ENCODE measurements at places on chromosomes 4 and X.

DNA sequence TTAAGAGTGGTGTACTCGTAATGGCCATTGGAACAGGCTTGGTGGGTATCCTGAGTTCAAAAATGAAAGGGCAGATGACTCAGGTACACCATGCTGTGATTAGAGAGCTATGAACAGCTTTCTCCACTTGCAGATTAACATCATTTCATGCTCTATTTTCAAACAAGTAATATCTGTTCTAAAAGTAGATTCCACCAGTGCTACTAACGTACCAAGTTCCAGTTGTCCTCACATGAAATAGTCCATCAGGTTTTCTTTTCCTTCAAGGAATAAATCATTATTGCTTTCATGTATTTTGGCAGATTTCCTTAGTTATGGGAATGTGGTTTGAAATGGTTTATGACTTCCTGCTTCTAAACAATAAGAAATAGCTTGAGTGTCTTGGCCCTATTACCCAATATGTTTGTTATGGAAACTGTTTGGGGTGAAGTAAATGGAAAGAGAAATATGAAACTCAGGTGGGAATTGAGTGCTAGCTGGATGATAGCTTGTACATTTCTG is 49.9 kb downstream of the PCDH7 start:
- no peak for DNase-seq

- DNase-seq: no peak
Measured at GRCh38 chrX:136625246-136625645, 22.7 kb upstream of the CD40LG start.

- DNase-seq: no peak
Measured at GRCh38 chrX:39150220-39150619, 349.0 kb downstream of the MID1IP1 start.

DNA sequence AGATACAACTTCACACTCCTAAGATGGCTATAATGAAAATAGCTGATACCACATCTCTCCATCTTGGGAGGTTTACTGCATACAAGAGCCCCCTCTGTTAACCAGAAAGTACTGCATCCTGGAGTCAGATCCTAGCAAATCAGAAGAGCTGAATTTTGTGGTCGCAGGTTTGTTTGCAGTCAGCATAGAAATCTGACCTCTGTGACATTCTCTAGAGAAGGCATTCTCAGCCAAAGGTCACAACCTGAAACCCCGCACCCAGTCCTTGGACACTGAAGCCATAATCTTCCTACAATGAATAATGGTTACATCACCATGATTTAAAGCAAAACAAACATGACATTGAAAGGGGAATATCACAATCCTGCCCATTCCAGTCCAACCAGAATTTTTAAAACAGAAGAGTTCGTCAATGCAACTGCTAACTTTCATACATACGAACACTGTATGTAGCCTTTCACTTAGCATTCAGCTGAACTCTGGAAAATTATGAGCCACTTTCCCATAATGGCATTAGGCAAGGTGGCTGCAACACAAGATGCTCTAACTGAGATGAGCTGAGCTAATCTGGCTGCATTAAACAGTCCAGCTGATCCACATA is 17.6 kb downstream of the HS6ST2 start:
- no peak for DNase-seq

- DNase-seq: no peak
Measured at GRCh38 chrX:10387011-10387410, 230.2 kb downstream of the CLCN4 start.

DNA sequence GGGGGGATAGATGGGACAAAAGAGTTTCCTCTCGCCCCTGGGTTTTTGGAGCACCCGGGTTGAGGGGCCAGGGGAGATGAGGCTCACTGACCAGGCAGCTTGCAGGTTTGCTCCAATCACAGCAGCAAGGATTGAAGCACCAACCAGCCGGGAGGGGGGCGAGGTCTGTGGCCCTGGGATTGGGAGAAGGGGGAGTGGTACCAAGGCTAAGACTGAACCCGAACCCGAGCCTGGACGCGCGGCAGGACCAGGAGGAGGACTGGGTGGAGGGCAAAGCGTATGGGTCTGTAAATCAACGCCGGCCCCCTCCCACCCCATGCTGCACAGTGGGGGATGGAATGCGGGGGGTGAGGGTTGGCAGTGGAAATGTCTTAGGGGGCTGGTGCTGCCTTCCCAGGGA is 3.5 kb downstream of the SOX3 start:
- no peak for DNase-seq

DNA sequence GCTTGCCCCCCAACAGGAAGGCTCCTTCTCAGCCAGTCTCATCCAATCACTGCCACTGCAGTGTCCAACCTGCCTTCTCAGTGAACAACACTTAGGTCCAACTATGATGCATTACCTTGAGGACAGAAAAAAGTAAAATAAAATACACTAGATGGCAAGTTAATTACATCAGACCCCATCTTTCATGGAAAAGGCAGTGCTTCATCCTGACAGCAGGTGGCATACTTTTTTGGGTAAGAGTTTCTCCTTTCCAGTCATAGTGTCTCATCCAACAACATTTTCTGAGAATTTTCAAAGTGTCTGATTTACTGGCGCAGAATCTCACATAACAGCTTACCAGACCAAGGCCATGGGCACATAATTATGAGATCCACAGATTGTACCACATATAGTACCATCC is 1742.8 kb downstream of the PCDH7 start:
- no peak for DNase-seq

DNA sequence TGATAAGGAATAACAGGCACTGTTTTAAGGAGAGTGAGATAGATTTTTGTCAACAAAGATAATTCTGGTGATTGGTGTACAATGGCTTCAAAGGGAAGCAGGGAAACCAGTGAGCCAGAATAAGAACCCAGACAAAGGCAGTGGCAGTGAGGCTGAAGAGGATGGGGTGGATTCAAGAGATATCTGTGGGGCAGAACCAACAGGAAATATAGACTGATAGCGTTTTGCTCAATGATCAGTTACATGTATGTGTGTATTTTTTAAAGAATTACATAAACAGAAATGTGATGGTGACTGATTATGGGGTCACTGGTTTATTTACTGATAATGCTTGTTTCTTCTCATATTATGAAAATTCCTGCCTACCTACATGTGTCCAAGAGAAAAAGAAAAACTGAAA is 66.4 kb downstream of the AMMECR1 start:
- no peak for DNase-seq

GRCh38 chrX:81121513-81122363 is 80.0 kb downstream of the HMGN5 start:
- peak; percentile 74 for DNase-seq

- peak; percentile 26 for DNase-seq
Measured at GRCh38 chr4:1171311-1172227, 814 bp downstream of the SPON2 start.

- peak; percentile 20 for DNase-seq
Measured at GRCh38 chr4:41882625-41883347, 52.4 kb upstream of the TMEM33 start.

GRCh38 chr4:16384576-16384975 is 158.3 kb upstream of the TAPT1 start:
- no peak for DNase-seq

- DNase-seq: no peak
Measured at GRCh38 chr4:181548873-181549575, 694.2 kb upstream of the TENM3 start.

GRCh38 chr4:153471698-153472093 is 5.5 kb downstream of the TMEM131L start:
- DNase-seq: no peak

DNA sequence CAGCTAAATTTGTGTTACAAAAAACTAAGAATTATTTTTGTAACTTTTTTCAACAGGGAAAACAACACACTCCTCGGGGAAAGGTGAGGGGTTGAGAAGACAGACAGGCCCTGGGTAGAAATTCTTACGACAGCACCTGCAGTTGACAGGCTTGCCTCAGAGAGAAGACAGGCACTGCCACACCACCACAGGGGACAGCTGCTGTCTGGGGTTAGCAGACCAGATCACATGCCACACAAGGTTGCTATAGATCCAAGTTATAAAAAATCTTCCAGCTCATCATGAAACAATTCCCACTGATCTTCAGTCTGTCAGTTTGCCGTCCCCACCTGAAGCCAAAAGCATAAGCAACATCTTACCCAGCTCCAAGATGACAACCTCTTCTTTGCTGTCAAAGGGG is 143.2 kb upstream of the ZCCHC13 start:
- no peak for DNase-seq

GRCh38 chr4:69731847-69732246 is 28.6 kb downstream of the SULT1B1 start:
- DNase-seq: no peak

- DNase-seq: no peak
Measured at GRCh38 chr4:150647008-150647407, 65.1 kb downstream of the MAB21L2 start.

GRCh38 chrX:132094164-132094563 is 33.7 kb downstream of the FRMD7 start:
- no peak for DNase-seq

GRCh38 chr4:18321956-18322530 is 300.5 kb upstream of the LCORL start:
- DNase-seq: no peak

DNA sequence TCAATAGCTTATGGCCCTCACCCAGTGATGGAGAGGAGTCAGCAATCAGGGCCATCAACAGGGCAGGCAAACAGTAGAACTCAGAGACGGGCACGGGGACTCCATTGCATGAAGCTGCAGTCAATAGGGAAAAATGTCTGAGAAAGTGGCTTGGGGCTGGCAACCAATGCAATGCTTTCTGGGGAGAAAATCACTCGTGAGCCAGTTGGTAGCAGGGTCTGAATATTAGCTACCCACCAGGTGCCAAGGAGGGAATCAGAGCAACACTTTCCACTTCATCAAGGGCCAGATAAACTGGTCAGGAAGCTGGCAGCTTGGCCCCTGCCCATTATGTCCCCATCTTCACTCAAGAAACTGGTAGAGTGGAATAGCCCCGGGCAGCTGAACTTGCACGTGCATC is 80.7 kb downstream of the STARD8 start:
- no peak for DNase-seq

GRCh38 chr4:72909461-72909860 is 160.1 kb downstream of the COX18 start:
- DNase-seq: no peak

- no peak for DNase-seq
Measured at GRCh38 chr4:184807797-184808712, 17.7 kb downstream of the ACSL1 start.

- DNase-seq: no peak
Measured at GRCh38 chr4:26509681-26510333, 19.5 kb upstream of the CCKAR start.

DNA sequence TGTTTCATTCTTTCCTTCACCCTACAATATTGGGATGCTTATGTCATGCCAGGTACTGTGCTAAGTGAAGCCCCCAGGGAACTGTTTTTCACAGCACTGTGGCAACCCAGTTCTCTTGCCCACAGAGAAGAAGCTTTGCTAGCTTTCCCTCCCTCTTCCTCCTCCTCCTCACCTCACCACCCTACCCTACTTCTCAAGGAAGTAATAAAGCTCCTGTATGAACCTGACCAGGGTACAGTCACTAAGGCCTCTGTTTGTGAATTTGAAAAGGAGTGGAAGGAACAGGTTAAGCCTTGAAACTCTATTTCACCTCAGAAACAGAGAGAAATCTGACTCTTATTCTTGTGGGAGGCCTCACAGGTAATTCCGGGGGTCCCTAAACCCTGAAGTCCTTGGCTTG is 219.4 kb upstream of the RADX start:
- DNase-seq: no peak

DNA sequence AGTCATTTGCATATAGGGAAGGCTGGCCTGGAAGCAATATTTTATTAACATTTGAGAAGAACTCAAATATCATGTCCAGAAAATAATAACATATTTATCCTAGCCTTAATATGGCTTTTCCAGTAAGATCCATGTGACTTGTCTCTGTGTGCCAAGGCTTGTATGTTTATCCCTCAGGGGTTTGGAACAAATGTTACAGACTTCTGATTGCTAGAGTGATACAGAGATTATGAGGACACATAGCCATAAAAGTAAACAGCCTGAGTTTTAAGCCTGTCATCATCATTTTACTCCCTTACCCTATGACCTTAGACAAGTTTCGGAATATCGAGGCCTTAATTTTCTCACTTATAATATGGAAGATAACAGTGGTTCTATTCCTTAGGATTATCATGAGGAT is 338.1 kb downstream of the GPAT3 start:
- DNase-seq: no peak

- DNase-seq: no peak
Measured at GRCh38 chr4:60944060-60944459, 256.1 kb upstream of the ADGRL3 start.

- peak; percentile 53 for DNase-seq
Measured at GRCh38 chr4:17511509-17511949, 361 bp downstream of the QDPR start.

GRCh38 chrX:13090339-13091110 is 46.1 kb upstream of the FAM9C start:
- no peak for DNase-seq

- DNase-seq: no peak
Measured at GRCh38 chr4:181108237-181108636, 1135.0 kb upstream of the TENM3 start.

GRCh38 chr4:138595171-138595570 is 353.0 kb upstream of the SLC7A11 start:
- no peak for DNase-seq

DNA sequence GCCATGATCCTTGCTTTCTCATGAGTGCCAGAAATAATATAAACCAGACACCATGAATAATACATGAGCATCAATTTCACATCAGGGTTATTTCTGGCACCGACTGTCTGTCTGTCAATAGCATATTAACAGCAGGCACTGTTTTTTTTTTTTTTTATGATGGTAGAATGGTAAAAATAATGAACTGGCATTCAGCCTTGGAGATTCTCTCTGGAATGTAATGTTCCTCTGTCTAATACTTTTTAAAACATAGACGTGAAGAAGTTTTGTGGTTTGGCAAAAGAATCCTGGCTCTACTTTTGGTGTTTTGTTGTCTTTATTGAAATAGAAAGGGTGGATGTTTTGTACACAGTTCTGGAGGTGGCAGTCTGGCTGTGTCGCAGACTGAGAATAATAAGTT is 874.6 kb upstream of the PRKX start:
- DNase-seq: no peak

- no peak for DNase-seq
Measured at GRCh38 chrX:110569506-110569905, 210.9 kb downstream of the RTL9 start.

DNA sequence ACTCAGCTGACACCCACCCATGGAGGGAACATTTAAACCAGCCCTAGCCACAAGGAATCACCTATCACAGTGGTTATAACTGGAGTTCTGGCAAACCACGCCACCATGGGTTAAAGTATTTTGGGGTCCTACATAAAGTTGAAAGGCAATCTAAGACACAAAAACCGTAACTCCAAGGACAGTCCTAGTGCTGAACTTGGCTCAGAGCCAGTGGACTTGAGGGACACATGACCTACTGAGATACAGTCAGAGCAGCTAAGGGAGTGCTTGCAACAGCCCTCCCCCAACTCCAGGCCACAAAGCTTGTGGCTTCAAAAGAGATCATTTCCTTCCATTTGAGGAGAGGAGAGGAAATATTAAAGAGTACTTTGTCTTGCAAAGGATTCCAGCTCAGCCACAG is 300.5 kb downstream of the FGF13 start:
- DNase-seq: no peak

GRCh38 chr4:185931986-185932385 is 120.0 kb upstream of the SORBS2 start:
- DNase-seq: no peak
